ENCODE measurements at places on chromosomes 13 and 19.

DNA sequence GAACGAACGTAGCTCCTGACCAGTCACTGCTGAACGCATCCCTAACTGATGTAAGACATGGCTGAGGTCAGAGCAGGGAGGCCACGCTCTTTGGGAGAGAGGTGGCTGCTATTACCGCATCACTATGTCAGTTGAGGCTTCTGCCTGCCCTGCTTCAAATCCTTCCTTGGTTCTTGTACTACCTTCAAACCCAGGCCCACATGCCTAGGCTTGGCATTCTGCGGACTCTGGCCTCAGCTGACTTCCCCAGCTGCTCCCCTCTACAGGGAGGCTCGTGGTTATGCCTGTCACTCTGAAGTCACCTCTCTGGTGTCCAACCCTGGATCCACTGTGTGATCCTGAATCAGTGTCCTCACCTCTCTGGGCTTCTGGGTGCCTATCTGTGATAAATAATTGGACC lies 14.8 kb upstream of the MEIS3 start:
- no peak for DNase-seq

DNA sequence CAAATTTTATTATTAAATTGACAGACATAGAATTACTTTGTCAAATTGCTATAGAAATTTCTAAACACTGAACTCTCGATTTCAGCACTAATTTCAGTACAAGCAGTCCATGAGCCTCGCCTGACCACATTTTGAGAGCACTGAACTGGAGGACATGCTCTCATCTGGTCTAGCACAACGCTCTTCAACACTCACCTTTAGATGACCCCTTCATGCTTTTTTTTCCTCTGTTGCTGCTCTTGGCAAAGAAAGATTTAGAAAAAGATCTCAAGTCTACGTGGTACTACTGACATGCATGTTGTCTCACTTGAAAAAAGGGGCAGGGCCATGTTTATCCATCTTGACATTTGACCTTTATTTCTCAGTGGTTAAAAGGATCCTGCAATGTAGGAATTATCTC lies 981.5 kb downstream of the DIAPH3 start:
- DNase-seq, result no peak

- DNase-seq, result no peak
Measured at GRCh38 chr13:28548872-28549271, 53.9 kb upstream of the FLT1 start.

- DNase-seq, result no peak
Measured at GRCh38 chr13:57087006-57087405, 53.7 kb upstream of the PRR20A start.

- peak; percentile 51 for DNase-seq
Measured at GRCh38 chr19:3359015-3359918, 7.1 kb upstream of the NFIC start.

DNA sequence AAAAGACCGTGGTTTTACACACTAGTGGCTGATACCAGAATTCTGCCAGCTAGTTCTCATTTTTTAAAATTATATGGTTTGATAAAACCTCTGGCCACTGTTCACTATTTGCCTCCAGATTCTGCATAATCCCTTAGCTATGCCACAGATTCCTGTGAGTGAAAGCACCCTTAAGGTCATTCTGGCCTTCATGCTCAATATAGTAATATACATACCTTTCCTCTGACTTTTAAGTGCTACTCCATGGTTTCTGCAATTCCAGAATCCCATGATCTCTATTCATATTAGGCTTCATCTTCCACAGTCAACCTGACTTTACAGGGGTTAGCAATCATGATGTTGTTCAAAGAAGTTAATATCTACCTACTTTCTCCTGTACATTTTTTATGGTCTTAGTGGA lies 274.1 kb upstream of the EDNRB start:
- no peak for DNase-seq

- no peak for DNase-seq
Measured at GRCh38 chr19:18605546-18606280, 886 bp downstream of the CRLF1 start.

DNA sequence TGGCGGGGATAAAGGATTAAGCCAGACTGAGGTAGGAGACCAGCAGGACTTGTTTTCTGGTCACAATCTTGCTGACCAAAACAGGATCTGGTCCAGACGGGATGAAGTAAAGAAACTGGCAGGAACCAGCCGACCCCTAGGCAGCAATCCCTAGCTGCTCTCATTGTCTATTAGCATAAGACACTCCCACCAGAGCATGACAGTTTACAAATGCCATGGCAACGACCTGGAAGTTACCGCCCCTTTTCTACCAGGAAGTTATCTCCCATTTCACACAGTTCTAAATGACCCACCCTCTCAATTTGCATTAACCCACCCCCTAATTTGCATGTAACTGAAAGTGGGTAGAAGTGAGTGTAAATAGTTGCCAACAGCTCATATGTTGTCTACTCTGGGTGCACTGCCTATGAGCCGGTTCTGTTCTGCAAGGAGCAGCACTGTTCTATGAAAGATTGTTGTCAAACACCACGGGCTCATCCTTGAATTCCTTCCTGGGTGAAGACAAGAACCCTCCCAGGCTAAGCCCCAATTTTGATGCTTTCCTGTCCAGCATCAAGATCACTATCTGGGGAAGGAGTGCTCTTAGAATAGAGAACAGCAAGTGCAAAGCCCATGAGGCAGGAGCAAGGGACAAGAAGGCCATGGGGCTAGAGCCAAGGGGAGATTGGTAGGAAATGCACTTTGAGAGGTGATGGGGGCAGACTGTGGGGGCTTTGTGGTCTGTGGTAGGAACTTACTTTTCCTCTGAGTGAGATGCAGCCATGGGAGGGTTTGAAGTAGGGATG lies 13.9 kb upstream of the FBXO27 start:
- DNase-seq, result no peak

DNA sequence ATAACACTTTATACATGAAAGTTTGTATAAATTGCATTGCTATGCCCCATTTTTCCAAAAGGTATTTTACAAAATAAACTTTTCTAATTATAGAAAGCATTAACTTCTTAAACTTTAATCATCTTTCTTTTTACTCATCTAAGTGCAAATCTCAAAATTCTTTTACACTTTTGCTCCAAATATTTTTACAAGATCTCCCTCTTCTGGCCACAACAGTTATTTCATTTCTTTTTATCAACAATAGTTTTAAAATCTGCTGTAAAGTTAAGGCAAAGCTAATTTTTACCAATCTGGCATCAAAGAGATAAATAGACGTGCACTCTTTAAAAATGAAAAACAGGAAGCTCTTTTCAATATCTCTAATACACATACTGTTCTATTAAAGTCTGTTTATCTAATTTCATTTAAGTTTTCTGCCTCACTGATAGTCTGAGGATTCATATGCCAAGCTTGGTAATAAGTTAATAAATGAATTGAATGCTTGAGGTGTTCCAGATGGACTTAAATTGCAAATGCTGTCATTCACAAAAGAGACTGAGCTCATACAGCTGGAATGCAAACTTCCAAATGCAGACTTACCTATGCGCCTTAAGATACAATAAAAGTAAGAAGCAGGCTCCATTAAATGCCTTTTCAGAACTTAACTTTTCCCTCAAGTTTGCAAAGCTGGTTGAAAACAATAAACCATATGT lies 583.0 kb upstream of the ATXN8OS start:
- DNase-seq, result no peak

GRCh38 chr13:111503905-111504695 lies 183.7 kb downstream of the TEX29 start:
- DNase-seq, result no peak

- no peak for DNase-seq
Measured at GRCh38 chr13:35714588-35715377, 238.3 kb upstream of the MAB21L1 start.
